ENCODE measurements at places on chromosomes 16 and 17.

GRCh38 chr16:65965628-65966027 is 400.9 kb upstream of the CDH5 start:
- DNase-seq = no peak

DNA sequence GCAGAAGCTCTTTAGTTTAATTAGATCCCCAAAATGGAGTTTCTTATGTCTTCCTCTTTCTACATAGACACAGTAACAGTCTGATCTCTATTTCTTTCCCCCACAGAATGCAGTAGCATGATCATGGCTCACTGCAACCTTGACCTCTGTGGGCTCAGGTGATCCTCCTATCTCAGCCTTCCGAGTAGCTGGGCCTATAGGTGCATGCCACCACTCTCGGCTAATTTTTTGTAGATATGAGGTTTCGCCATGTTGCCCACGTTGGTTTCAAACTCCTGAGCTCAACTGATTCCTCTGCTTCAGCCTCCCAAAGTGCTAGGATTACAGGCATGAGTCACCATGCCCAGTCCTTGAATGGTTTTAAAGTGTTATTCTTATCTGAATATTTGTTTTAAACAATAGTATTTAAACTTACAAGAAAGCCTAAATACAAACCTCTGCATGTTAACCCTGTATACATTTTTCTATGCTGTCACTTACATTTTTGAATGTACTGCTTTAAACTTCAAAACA is 120.6 kb downstream of the GOSR1 start:
- no peak for DNase-seq

DNA sequence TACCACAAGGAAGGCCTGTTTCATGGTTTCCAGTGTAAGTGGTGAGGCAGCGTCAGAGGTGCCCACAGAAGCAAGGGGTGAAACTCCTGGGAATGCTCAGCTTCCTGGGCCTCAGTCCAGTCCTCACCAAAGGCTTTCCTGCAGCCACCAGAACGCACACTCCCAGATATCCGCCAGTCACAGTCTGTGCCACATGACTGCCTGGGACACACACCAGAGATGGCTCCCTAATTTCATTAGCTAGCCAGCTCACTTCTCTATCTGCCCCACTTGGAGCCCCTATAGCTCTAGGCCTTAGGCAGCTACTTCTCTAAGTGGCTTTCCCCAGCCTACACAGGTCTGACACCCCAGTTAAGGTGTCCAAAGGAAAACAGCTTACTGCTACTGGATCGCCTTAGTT is 77.0 kb downstream of the CYTH1 start:
- DNase-seq = no peak

DNA sequence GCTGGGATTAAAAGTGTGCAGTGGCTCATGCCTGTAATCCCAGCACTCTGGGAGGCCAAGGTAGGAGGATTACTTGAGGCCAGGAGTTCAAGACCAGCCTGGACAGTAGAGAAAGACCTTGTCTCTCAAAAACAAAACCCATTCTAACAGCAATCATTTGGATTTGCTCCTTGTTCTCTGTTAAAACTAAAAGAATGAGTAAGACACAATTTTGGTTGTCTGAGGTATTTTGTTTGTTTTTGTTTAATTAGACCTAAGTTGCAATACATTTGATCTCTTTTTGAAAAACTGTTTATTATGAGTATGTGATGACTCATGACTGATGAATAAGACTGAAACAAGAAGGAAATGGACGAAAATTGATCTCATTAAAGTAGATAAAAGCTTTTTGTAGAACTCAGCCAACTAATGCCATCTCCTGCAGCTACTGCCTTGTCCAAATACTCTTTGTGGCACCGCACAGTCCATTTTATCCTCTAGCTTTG is 29.0 kb downstream of the GLG1 start:
- no peak for DNase-seq

- no peak for DNase-seq
Measured at GRCh38 chr17:9472541-9472940, 103.1 kb downstream of the STX8 start.

- no peak for DNase-seq
Measured at GRCh38 chr17:16354585-16354984, 1.3 kb upstream of the CENPV start.

DNA sequence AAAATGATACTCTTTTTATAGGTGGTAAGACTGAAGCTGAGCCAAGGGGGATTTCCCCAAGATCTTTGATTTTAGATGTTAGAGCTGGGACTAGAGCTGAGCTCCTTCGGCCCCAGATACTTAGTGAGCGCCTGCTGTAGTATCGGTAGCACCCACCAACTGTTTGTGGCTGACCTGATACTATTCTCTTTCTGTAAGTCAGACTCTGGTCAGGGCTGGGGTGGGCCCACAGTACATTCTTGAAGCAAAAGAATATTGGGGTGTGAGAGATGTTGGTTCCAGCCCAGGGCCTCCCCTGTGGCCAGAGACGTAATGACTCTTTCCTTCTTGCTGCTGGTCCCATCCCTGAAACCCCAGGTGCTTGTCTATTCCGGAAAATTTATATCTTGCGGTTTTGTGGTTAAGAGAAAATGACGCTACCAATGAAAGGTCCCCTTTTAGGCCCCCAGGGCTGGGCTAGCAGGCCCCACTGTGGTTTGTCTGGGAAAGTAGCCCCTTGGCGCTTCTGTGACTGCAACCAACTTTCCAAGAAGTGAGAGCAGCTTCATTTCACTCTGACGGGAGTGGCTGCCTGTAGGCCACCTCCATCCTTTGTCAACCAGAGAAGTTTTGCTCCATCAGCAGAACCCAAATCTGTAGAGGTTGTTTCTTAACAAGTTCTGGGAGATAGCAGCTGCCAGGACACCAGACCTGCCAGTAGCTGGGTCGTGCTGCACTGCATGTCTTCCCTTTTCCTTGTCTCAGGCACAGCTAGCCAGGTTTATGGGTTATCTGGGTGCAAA is 86.4 kb upstream of the LGALS9 start:
- DNase-seq = no peak

GRCh38 chr17:73135766-73136165 is 29.0 kb upstream of the SSTR2 start:
- DNase-seq = no peak

GRCh38 chr16:3348547-3349167 is 7.0 kb upstream of the OR2C1 start:
- DNase-seq = no peak

- no peak for DNase-seq
Measured at GRCh38 chr16:62167551-62167950, 131.3 kb upstream of the CDH8 start.

GRCh38 chr16:49531931-49532840 is 158.6 kb downstream of the C16orf78 start:
- DNase-seq = no peak

- DNase-seq = no peak
Measured at GRCh38 chr16:70574595-70575271, 51.1 kb downstream of the SF3B3 start.

GRCh38 chr16:74811911-74812310 is 37.3 kb upstream of the FA2H start:
- DNase-seq = no peak

DNA sequence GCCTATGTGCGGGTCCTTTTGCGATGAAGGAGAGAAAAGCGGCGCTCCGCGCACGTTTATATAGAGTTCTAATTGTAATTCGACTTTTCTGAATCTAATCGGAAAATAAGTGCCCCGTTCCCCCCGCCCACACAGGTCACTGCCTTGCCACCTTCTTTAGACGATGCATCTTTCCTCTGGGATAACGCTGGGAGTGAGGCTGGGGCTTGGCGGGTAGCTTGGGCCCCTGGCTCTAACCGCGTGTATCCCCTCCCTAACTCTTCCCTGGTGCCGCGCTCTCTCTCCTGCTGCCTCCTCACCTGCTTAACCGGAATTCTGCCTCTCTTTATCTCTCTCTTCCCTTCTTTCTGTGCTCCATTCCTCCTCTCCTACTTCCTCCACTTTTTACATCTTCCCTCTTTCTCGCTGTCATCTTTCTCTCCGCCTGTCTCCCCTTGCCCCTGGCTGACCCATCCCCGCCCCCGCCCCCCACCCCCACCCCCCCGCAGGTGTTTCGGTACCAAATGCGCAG is 2.6 kb downstream of the LHX1 start:
- DNase-seq = no peak

DNA sequence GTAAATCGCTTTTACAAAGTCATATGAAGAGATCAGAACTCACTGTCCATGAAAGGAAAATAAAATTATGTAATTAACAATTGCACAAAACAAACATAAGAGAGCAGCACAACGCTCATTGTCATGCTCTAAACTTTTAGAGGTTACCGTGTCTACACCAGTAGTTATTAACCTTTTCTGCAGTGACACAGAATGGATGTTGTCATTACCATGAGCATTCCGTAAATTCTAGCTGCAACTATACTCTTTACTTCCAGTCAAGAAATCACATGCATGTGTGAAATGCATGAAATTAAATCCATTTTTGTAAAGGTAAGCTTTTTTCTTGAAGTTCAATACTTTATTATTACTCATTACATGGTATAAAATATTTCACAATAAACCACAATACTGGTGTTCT is 38.2 kb downstream of the USP32 start:
- DNase-seq = no peak

DNA sequence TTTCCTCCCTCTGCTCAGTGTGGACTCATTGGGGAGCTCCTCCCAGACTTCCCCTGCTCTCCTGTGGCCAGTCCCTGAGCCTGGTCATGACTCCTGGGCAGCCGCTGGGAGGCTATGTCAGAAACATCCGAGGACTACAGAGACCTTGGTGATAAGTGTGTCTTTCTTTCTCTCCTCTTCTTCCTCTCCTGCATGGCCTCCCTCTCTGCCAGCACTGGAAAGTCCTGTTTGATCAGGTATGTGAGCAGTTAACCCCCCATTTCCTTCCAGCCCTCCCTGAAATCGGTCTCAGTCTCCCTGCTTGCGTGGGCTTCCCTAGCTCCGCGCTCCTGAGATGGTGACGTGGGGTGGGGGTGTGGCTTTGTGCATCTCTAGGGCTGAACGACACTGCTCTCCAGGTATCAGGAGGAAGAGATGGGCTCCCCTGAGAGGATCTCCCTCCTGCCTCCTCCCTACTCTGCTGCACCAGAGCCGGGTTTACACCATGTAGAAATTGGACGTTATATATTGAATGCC is 2.1 kb downstream of the RHBDL3 start:
- no peak for DNase-seq

- no peak for DNase-seq
Measured at GRCh38 chr16:69820926-69821541, 58.9 kb downstream of the WWP2 start.

GRCh38 chr17:67049025-67049739 is 4.8 kb downstream of the CACNG1 start:
- no peak for DNase-seq

- DNase-seq = no peak
Measured at GRCh38 chr17:47605011-47605410, 44.7 kb upstream of the KPNB1 start.

GRCh38 chr16:69143116-69143515 is 10.7 kb downstream of the UTP4 start:
- no peak for DNase-seq

- no peak for DNase-seq
Measured at GRCh38 chr16:5412731-5413130, 315.1 kb upstream of the EEF2KMT start.

GRCh38 chr17:5467416-5467815 is 1.4 kb downstream of the DHX33 start:
- DNase-seq = no peak

DNA sequence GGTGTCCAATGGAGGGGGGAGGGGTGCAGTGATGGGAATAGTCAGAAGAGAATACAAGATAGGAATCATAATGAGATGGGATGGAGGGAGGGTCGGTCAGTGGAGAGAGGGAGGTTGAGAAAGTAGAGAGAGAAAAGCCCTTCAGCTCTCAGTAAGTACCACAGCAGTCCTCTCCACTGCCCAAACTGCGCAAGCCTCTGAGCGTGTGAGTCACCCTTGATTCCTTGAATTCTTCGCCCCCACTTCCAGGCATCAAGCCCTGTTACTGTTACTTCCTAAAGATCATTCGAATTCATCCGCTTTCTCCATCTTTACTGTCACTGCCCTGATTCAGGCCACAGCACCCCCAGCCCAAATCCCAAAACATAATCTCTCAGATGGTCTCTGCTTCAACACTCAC is 2.5 kb downstream of the GUCY2D start:
- no peak for DNase-seq

DNA sequence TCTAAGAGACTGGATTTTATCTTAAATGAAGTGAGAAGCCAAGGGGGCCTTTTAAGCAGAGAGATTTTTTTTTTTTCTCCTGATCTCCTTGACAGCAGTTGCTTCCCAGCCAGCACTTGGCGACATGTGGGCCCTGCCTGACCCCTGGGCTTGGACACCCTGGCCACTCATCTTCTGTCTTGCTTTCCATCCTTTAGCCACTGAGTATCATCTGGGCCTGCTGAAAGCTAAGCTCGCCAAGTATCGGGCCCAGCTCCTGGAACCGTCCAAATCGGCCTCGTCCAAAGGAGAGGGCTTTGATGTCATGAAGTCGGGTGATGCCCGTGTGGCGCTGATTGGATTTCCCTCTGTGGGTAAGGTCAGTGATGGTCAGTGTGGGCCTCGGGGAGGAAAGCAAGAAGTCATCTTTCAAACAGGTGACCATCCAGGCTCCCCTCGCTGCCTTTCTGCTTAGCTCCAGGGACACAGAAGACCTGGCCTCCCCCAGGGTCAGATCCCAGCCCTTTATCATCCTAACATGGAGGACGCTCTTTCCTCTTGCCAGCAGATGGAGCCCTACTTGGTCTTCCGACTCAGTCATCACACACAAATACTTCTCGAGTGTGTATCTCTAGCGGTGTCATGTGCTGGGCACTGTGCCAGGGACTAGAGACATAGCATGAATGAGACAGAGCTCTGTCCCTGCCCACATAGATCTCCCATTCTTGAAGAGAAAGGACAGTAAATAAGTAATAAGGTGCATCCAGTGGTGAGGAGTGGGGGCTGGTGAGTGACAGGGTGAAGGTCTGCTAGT is 6.1 kb downstream of the DRG2 start:
- DNase-seq = no peak

- no peak for DNase-seq
Measured at GRCh38 chr17:11369575-11369974, 128.6 kb downstream of the SHISA6 start.

DNA sequence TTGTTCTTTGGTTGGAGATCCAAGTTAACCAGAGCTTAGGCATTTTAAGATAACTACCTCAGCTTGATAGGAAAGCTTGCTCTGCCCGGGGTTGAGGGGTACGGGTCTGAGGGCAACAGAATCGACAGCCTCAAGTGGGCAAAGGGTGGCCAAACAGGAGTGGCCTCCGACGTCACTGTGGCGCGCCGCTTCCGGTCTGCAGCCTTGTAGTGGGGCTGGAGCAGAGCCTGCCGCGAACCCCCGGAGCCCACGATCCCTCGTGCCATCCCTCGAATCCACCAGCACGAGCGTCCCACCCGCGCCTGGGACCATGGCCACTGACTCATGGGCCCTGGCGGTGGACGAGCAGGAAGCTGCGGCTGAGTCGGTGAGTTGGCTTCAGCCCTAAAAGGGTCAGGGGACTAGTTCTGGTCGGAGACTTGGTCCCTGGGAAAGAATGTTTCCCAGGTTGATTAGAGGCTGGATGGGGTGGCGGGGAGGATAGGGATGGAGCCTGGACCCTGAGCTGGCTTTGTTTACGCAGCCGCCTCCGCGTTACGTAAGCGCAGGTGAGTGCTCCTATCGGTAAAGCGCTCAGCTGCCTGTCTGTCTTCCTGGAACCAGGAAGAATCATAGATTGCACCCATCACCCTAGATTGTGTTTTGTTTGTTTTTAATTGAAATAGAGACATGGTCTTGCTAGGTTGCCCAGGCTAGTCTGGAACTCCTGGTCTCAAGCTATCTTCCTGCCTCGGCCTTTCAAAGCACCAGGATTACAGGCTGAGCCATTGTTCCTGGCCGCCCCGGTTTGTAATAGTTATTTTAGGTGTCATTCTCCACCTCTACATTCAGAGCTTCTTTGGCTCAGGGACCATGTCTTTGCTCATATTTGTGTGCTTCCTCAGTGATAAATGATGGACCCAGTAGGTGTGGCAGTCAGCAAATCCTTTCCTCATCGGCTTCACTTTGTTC is at the start of gene DDX19B:
DDX19B (plus strand) TSS at position 199 of the 951 bp plus-strand sequence; CDS start at position 311, 112 bp downstream.
- peak; percentile 22 for DNase-seq
